ENCODE measurements at places on chromosomes 7 and 10.

- DNase-seq = no peak
These were observed 598 bp upstream of the AMZ1 start for GRCh38 chr7:2687338-2687869.

- no peak for DNase-seq
These were observed 205.3 kb downstream of the BUB3 start for GRCh38 chr10:123359539-123359938.

DNA sequence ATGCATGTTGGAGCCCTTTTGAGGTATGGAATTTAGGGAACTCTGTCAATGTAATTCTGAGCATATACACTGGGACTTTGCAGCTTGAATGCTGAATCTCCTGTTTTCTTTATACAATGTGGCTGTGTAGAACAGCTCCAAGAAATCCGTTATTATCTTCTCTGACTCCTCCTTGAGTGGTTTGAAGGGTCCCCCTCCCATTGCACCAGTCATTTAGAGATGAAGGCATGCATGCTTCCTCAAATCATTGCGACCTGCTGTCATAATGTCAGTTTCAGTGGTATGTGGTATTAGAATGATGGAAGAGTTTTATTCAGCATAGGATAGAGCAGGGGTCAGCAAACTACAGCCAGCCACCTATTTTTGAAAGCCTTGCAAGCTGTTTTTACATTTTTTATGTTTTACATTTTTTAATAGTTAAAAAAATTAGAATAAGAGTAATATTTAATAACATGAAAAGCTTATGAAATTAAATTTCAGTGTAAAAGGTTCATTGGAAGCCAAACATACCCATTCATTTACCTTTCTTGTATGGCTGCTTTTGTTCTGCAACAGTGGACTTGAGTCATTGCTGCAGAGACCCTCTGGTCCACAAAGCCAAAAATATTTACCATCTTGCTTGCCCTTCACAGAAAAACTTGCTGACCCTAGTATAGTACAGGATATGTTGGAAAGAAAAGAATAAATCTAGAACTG is 8.1 kb downstream of the STK17A start:
- no peak for DNase-seq

- DNase-seq = no peak
These were observed 34.1 kb upstream of the CAPZA2 start for GRCh38 chr7:116828281-116828680.

- no peak for DNase-seq
These were observed 50.8 kb downstream of the ATAD1 start for GRCh38 chr10:87767253-87767652.

DNA sequence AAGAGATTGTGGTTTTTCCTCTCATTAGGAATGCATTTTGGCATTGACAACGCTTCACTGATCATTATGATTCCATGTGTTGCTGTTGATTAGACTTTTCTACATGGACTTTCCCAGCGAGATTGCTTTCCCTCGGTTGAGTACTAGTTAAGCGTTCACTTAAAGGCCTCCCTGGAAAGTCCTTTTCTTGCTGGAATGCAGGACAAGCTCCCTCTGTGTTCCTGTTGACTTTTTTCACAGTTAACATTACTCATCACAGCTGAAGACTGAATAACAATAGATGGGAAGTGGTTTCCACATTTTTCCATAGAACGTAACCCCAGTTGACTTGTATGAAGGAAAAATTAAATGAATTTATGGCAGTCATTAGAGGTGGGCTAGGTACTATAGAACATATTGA is 2.6 kb upstream of the CAV1 start:
- DNase-seq = no peak

DNA sequence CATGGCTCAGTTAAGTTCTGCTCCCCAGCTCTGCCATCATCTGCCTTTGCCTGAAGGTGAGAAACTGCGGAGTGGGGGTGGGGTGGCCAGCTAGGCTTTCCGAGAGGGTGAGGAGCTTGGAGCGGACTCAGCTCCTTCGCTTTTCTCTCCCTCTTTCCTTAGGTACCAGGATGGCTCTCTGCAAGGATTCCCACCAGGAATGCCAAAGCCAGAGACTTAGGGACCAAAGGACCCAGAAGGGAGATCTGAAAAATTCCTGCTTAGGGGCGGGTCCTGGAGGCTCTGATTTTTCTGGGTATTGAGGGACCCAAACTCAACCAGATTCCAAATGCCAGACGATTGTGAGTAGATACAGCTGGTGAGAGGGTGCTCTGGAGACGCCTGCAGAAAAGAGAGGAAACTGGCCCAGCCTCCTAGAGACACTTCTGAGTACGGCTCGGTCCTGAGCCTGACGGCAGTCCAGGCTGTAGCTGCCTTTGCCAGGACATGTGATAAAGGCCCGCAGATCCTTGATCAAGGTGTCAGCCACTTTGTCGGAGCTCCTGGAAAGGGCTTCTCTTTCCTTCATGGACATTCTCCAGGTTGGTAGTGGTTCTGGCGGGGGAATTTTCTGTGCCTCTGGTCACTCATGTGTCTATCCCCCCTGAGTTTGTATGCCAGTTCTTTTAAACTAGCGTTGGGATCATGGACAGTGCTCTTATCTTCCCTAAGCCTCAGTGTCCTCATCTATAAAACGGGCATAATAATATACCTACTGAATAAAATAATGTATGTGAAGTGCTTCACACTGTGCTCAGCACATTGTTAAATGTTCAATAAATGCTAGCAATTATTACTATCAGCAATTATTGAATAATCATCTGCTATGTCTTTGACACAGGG is 42.5 kb upstream of the BTRC start:
- DNase-seq = peak; percentile 75

- DNase-seq = no peak
These were observed 109.2 kb upstream of the KDM7A start for GRCh38 chr7:140285938-140286337.

GRCh38 chr7:77859343-77859742 is 60.8 kb downstream of the PHTF2 start:
- DNase-seq = no peak

DNA sequence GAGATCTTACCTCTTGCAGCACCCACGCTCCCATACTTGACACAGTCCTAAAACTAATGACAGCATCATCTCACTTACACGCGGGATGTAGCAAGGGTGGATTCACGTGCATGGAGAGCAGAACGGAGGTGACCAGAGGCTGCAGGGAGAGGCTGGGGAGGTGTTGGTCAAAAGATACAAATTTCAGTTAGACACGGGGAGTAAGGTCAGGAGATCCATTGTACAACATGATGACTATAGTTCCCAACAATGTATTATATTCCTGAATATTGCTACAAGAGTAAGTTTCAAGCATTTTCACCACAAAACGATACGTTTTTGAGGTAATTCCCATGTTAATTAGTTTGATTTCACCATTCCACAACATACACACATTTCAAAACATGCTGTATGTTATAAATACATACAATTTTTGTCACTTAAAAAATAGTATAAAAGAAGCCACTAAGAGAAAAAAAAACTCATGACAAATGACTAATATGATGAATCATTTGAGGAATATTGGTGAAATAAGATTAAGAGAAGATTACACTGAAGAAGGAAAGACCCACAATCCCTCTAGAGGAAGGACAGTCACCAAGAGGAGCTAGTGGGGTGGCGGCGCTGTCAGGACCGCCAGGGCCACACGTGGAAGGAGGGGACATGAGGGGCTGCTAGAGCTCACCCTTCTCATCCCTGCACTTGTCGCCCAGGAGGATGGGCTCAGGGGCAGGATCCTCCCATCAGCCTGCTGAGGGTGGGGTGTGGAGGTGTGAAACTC is 49.4 kb upstream of the EGFR start:
- no peak for DNase-seq

- DNase-seq = no peak
These were observed 451.0 kb downstream of the GRM8 start for GRCh38 chr7:126801733-126802132.

DNA sequence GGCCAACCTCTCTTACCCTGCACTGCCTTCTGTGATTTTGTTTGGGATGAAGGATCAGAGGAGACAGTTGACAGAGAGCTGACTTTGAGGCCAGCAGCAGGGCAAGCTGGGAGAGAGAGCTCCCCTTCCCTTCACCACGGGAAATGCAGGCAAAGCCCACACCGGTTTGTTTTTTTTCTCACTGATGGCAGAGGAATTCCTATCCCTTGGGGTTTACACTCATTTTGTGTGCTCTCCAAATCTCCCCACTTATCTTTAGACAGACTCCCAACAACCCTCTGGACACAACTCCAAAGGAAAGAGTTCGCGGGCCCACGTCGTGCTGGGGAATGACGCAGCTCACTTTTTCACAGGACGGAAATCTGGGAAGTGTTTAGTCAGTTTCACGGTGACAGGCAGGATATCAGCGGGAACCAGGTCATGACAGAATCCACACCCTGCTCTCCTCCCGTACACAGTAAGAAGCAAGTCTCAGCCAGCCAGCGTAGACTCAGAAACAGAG is 68.3 kb upstream of the FAM171A1 start:
- DNase-seq = no peak

DNA sequence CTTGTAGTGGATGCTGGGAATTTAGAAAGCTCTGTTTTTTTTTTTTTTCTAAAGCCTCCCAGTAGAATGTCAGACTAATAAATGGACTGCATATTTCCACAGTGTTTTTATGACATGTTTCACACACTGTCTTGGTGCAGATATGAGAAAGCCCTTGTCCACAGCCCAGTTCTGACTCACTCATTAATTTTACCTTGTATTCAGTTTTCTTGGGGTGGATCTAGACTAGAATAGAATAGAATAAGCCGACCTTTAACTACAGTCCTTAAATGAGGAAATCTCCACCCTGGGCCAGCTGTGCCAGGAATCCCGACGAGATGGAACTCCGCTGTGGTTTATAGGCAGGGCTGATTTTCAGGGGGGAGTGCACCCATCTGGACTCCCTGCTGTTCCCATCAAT is 274.7 kb downstream of the NRG3 start:
- no peak for DNase-seq

- no peak for DNase-seq
These were observed 59.4 kb downstream of the HTR7 start for GRCh38 chr10:90798482-90798881.

- no peak for DNase-seq
These were observed 128.6 kb downstream of the TRRAP start for GRCh38 chr7:99006739-99007424.

GRCh38 chr10:74079936-74080590 is 70.6 kb downstream of the AP3M1 start:
- no peak for DNase-seq

DNA sequence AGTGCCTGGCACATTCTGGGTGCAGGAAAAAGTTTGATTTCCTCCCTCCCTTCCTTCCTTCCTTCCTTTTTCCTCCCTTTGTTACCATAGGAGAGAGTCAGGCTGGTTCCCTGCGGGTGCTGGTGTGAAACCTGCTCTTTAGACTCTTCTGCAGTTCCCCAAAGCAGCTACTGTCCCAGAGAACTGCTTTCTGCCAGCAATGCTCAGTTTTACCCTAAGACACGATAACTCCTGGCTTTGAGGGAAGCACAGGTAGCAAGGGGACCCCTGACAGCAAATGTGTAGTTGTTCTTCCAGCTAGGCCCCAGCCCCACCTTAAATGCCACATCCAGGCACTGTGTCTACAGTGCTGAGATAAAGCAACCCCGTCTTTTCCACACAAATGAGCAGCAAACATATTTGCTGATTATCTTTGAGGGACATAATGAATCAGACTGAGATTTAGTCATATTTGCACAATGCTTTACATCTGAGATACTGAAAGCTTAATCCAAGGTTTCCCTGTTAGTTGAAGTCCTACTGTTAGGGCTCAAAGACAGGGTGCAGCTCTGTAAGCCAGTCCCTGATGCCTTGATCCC is 55.5 kb downstream of the MET start:
- DNase-seq = no peak

GRCh38 chr7:91263384-91264045 is 718 bp upstream of the FZD1 start:
- DNase-seq = no peak

Data from C1 segment of cervical spinal cord (tissue), 14 donors.